Omental fat pad (tissue), 4 donors: ENCODE measurements at places on chromosomes 2 and 18.
A peak's percentile ranks its signal among the peaks of the same experiment; 100 is the strongest.

DNA sequence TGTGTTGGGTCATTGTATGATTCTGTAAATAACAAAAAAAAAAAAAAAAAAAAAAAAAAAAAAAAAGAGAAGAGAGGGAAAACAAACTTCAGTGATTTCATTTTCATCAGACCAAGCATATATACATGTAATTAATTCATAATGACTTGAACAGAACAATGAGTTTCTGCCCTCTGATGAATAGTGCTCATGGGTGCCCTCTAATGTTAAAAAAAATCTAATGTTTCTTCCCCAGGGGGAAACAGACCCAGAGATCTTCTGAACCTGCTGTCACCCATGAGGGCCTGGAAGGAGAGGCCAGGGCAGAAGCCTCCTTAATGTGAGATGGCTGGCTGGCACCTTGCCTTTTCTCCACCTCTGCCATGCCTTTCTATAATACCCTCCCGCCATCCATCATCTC is 289.2 kb downstream of the ZNF521 start:
- no peak for DNase-seq

DNA sequence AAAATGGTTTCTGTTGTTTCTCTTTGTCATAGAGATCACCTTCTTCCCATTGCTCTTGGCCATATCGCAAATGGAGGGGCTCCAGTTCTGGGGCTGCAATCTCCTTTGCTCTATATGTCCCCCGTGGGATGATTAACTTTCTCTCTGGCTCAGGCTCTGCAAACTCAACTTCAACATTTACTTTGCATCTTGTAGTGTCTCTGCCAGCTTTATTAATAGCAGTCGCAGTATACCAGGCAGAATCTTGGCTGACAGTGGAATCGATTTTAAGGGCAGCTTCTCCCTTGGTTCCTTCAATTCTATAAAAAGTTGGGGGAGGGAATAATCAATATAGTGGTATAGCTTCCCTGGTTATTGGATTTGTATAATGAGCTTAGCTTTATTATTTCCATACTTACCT is 30.5 kb downstream of the TTN start:
- DNase-seq, result no peak

DNA sequence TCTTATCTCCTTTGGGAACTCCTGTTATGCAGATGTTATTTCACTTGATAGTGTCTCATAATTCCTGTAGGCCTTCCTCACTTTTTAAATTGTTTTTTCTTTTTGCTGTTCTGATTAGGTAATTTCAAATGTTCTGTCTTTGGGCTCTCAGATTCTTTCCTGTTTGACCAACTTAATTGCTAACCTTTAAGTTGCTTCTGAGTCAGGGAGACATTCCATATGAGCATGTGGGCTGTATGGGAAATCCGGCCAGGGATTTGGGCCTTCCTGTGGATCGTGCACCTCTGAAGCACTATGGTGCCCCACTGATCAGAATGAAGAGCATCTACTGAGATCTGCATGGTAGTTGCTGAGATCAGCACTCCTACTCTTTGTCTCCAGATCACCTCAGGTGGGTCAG is 44.7 kb upstream of the REEP1 start:
- no peak for DNase-seq

DNA sequence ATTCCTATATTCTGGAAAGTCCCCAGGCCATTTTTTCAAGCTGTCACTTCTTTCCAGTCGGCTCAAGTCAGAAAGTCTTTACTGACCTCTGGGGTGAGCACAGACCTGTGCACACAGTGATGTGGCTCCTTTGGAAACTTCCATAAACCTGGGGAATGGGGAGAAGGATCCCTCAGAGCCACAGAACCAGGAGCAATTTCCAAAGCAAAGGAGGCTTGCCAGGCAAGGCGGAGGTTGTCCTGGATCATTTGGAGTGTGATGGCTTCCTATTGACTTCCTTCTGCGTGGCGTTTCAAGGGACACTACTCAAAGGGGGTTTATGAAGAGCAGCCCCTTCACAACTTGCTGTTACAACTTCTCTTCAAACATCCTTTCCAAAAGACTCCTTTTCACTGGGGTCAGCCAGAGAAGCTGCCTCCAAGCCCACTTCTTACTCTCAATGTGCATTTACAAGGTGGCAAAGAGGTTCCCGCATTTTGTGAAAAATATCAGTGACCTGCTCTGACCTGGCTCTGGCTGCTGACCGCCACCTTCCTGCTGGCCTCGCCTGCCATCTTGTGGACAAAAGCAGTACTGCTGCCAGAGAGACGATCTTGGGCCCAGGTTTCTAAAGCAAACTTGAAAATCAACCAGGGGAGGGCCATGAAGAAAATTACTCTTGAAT is 18.2 kb upstream of the TMEM247 start:
- peak; percentile 92 for DNase-seq

DNA sequence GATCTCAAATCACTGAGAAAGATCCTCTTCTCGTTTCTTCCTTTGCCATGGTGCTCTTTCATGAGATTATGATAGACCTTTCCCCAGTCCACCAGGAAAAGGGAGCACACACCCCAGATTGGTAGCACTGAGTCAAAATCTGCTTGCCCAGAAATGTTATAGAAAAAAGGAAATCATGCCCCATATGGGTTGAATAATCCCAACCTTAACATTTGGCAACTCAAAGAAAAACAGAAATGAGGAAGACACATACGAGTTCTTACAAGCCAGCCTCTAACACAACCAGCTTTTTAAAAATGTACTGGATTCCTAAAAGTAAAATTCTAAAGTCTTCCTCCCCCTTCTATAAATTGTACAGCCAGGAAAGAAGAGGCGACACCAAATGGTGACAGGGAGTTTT is 103.0 kb downstream of the ANKRD44 start:
- DNase-seq, result no peak

- DNase-seq, result no peak
These were observed 220.3 kb downstream of the ANAPC1 start for GRCh38 chr2:111663471-111664274.

GRCh38 chr2:239166201-239166834 is 234.5 kb downstream of the HDAC4 start:
- no peak for DNase-seq

DNA sequence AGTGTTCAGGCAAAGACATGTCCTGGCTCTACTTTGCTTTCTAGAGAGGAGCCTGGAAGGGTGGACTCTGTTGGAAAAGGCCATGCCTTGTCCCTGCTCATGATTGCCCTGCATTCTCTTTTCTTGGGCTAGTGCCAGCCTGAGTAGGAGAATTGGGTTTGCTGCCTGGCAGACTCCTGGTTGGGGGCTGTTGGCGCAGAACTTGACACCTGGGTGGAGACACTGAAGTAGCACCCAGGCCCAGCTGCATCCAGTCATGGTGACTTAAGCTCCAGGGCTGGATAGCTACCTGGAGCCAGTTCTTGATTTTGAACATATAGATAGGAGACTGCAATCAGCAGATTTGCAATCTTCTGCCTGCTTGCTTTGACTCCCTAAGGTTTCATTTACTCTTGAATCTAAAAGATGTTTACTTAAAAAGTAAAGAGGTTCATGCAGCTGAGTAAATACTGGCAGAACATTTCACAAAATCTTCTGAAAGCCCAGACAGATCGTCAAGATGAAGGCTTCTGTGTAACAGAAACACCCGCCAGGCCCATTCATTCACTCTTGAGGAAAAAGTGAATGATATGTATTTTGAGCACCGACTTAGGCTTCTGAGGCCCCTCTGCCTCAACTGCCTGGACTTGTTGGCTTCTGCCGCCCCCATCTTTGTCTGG is 38.0 kb upstream of the YWHAQ start:
- no peak for DNase-seq

DNA sequence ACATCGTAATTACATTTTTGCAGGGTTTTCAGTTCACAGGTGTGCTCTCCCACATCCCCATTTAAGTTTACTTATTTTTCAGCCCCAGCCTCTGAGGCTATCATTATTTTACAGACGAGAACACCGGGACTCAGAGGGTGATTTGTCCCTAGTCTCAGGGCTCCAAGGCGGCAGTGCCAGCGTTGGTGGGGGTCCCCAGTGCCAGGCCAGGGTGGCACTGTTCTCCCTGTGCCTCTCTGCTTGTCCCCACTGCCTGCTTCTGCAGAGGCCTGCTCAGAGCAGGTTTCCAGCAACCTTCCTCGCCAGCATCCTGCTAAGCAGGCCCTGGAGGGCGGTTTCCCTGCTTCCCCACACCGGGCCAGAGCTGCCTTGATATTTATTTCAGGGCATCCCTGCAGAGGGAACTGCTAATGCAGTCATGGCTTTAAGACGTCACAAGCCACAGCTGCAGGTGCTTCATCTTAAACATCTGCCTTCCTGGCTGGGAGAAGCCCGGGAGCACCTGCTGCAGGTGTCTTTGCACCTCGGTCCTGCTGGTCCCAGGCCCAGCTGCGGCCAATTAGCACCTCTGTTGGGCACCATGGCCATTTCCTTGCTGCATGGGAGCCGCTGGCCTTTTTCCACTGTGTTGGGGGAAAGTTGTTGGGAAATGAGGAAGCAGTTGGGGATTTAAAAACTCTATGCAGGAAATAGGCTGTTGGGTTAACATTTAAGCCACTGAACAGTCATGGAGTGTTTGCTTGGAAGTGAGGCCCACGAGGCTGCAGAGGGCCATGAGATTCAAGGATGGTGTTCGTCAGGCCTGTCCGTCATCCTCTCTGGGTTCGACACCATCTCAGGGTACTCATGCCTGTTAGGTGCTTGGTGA is 22.8 kb downstream of the HPCAL1 start:
- DNase-seq, result no peak

- no peak for DNase-seq
These were observed 63.2 kb downstream of the ZEB2 start for GRCh38 chr2:144456680-144457079.

DNA sequence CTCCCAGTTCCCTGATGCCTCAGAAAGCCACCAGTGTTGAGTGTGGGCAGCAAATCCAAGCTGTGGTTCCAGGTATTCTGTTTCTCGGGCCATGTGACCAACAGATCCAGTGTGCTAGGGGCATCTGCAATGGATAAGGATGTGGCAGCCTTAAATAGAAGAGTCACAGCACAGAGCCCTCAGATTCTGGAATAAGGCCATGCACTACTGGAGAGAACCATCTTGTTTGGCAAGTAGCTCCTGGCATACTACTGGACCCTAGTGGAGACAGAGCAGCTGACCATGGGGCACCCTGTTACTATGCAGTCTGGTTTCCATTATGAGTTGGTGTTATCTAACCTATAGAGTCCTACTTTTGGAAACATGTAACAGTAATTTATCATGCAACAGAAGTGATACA is 53.3 kb upstream of the ZBTB7C start:
- DNase-seq, result no peak

GRCh38 chr2:176177580-176178037 is 10.9 kb upstream of the HOXD1 start:
- no peak for DNase-seq

- no peak for DNase-seq
These were observed 14.6 kb upstream of the ALPP start for GRCh38 chr2:232363784-232364615.

GRCh38 chr2:102549027-102549426 is 70.3 kb upstream of the SLC9A2 start:
- DNase-seq, result no peak

- DNase-seq, result no peak
These were observed 369.7 kb downstream of the RAD51AP2 start for GRCh38 chr2:17148407-17149145.
